ENCODE measurements at places on chromosomes 13 and 19.

DNA sequence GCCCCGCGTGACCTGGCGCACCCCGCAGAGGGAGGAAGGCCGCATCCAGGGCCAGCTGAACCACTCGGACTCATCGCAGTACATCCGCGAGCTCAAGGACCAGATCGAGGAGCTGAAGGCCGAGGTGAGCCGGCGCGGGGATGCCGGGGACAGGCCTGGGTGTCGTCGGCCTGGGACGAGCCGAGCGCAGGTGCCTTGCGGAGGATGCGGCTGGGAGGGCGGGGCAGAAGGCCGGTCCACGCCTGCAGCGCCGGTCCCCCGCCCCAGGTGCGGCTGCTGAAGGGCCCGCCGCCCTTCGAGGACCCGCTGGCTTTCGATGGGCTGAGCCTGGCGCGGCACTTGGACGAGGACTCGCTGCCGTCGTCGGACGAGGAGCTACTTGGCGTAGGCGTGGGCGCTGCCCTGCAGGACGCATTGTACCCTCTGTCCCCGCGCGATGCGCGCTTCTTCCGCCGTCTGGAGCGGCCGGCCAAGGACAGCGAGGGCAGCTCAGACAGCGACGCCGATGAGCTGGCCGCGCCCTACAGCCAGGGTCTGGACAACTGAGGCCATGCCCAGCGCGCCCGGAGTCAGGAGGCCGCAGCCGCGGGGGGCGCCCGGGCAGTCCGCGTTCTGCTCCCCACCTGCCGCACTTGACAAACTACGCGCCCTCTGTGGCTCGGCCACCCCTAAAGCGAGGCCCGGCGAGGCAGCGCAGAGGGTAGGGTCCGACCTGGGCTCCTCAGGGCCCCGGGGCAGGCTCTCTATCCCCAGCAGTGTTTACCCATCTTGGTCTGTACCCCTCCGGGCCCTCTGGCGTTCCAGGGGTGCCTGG, 10.8 kb downstream of the PRR36 start:
- no peak for DNase-seq

DNA sequence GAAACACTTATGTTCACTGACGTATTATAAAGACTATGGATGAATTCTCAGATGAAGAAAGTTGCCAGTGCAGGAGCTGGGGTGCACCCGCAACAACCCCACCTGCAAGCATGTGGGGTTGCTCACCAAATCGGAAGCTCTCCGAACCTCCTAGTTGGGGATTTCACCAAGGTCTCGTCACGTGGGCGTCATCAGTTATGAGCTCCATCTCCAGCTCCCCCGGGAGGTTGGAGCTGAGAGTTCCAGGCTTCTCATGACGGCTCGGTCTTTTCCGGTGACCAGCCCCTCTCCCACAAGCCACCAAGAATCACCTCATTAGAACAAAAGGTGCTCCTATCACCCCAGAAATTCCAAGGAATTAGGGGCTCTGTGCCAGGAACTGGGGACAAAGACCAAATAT, 46.1 kb upstream of the TUBGCP3 start:
- DNase-seq: no peak

DNA sequence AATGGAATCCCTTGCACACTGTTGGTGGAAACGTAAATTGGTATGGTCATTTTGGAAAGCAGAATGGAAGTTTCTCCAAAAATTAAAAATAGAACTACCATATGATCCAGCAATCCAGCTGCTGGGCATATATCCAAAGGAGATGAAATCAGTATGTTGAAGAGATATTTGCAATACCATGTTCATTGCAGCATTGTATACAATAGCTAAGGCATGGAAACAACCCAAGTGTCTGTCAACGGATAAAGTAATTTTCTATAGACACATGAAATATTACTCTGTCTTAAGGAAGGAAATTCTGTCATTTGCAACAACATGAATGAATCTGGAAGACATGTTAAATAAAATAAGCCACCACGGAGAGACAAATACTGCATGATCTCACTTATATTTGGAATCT, 124.7 kb downstream of the GPC5 start:
- no peak for DNase-seq

GRCh38 chr19:39397360-39398296, 6.5 kb downstream of the MED29 start:
- peak; percentile 89 for DNase-seq

DNA sequence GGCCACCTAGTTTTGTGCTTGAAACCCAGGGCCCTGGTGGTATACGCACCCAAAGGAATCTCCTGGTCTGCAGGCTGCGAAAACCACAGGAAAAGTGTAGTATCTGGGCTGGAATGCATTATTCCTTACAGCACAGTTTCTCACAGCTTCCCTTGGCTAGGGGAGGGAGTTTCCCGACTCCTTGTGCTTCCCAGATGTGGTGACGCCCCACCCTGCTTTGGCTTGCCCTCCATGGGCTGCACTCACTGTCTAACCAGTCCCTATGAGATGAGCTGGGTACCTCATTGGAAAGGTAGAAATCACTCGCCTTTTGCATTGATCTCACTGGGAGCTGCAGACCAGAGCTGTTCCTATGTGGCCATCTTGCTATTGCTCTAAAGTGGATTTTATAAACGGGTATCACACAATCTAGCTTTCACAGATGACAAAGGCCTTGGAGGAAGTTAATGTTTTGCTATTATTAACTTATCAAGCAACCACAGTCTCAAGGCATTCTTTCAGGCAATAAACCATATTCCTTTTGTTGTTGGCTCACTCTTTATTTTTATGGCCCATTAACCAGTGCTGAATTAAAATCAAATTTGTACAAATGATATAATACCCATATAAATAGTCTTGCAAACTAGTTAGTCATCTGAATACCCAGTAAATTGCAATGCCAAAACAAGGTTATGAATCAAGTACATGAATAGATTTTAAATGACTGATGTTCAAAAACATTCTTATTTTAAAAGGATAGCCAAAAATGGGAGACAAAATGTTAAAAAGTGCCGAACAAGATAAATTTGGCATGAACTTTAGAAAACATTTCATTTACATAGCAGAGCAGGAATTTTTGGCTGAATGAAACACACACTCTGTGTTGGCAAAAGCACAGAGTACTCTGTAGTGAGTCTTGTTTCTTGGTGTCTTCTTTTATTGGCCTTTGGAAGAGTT, 475.4 kb upstream of the ARGLU1 start:
- no peak for DNase-seq

GRCh38 chr13:44932850-44933251, 56.4 kb downstream of the NUFIP1 start:
- no peak for DNase-seq

DNA sequence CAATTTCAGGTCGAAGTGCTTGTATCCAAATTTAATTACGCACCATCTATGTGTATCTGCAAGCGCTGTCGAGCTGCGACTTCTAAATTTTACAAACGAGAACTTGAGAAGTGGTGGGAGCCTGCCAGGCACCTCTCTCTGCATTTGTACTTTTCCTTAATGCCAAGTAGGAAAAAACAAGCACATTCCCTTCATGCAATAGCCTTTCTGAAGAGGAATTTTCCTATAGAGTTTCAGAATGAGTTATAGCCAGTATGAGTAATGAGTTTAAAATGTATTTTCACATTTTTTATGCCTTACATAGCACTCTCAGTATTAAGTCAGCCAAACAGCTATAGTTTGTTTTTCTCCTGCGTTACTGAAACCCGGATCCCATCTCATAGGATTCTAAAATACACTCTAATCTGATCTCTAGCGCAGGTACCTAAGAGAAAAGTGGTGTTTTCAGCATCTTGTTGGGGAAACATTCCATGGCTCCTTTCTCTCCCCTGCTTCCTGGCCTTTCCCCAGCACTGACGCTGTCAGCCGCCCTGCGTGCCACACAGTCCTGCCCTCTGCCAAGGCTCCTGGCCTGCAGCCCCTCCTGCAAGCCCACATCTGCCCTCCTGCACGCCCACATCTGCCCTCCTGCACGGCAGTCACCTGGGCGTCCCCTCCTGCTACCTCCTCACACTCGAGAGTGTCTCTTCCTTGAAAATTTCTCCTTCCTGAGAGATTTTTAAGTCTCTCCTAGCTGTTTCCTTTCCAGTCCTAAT, 526.9 kb downstream of the MYO16 start:
- no peak for DNase-seq

GRCh38 chr19:20776083-20777076, at the start of gene ZNF66:
Gene ZNF66 (plus strand): TSS chr19:20776304. CDS start chr19:20776448, 144 bp downstream.
- peak; percentile 87 for DNase-seq

DNA sequence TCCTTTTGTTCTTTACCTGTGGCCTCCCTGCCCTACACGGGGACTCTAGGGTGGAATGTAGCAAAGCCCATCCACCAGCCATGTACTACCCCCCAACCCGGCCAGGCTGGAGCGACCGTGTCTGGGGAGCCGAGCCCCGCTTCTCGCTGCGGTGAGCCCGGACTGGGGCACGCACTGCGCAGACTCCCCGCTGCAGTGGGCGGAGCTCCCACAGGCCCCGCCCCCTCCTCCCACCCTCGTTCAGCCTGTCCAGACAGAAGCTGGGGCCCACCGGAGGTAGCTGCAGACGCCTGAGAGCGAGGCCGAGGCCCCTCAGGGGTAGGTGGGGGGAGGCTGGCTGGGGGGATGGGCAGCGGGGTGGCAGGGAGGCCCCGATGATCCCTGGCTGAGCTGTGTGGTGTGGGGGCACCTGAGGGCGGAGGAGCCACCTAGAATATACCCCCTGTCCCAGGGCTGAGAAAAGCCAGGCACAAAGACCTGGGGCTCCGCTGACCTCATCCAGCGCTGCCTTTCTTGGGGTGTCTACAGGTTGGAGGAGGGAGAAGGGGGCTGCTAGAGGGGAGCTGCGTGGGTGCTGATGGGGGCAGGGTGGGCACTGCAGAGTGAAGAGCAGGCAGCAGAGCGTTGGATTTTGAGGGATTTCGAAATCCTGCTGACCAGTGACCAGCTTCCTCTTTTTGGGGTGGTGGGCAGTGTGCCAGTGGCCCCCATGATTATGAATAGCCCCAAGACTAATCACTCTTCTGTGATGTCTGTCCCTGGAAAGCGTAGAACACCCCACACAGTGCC, 17.3 kb downstream of the PLD3 start:
- DNase-seq: peak; percentile 27

GRCh38 chr13:104715111-104715510, 1648.9 kb upstream of the SLC10A2 start:
- no peak for DNase-seq

- no peak for DNase-seq
These were observed 1.5 kb upstream of the UQCRFS1 start for GRCh38 chr19:29214411-29214810.

GRCh38 chr13:40047322-40047771, 391.9 kb downstream of the COG6 start:
- DNase-seq: no peak

- DNase-seq: no peak
These were observed 261.0 kb downstream of the GPC5 start for GRCh38 chr13:91659256-91660075.

DNA sequence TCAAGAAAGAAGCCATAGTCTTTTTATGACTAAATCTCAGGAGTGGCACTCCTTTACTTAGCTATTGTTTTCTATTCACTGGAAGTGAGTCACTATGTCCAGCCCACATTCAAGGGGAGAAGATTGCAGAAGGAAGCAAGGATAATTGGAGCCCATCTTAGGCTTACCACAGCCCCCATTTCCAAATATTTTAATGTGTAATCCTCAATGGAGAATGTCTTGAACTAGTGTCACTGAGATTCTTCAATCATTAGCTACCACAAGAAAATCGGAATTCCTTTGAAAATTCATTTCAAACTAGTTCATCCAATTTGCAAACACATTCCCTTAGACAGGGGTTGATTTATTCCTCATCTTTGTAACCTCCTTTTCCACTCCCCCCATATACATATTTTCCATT, 84.7 kb downstream of the DLEU7 start:
- no peak for DNase-seq
